ENCODE measurements at places on chromosomes 12 and 14.

GRCh38 chr14:68913516-68913915 is 65.6 kb downstream of the ACTN1 start:
- no peak for DNase-seq

GRCh38 chr14:79576424-79576823 is 634.9 kb downstream of the DIO2 start:
- DNase-seq, result no peak

GRCh38 chr14:37466003-37466622 is 128.9 kb downstream of the FOXA1 start:
- no peak for DNase-seq

DNA sequence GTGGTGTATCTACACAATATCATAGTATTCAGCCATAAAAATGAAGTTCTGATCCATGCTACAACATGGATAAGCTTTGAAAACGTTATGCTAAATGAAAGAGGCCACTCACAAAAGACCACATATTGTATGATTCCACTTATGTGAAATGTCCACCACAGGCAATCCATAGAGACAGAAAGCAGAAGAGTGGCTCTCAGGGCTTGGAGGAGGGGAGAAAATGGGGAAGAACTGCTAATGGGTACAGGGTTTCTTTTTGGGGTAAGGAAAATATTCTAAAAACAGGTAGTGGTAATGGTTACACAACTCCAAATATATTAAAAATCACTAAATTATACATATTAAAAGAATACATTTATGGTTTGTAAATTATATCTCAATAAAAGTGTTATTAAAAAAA is 16.5 kb downstream of the SCNN1A start:
- DNase-seq, result no peak

DNA sequence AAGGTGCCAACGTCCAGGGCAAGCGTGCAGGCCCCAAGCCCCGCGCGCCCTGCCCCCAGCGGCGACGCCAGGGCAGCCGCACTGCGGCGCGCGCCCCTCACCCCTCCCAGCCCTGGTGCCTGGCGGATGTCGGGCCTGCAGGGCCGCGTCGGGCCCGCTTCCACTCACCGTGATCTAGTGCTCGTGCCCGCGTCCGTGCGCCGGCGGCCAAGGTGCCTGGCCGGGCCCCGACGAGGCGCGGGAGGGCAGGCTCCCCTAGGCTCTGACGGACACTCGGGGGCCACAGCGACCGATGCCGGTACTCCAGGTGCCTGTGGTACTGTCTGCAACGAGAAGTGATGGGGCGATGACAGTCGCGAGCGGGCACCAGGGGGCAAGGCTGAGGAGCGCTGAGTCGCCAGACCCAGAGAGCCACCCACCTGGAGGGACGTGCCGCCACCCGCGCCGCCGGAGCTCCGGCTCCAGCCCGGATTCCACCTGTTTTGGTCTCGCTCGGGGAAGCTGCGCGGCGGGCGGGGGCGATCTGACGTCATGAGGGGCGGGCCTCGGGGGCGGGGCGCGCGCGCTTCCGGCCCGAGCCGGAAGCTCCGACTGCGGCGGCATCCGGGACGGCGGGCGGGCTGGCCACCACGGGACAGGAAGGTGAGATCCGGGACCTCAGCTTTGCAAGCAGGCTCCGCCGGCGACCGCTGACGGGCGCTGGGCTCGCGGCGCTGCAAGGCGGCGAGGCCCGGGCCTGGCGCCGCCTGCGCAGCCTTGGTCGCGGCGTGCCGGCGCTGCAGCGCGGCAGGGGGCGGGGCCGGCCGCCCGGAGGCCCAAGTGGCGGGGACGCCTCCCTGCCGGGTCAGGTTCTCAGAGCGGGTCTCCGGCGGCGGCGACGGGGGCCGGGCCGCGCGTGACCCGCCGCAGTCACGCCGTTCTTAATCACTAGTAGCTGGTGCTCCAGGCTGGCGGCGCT is at the start of the genes LYSET and MOAP1:
LYSET (plus strand) TSS at position 927 of the 958 bp plus-strand sequence. CDS start 89 bp downstream, outside the sequence.
MOAP1 (minus strand) TSS at position 507 of the 958 bp plus-strand sequence. CDS start 655 bp downstream, outside the sequence.
- DNase-seq, result peak; percentile 85

DNA sequence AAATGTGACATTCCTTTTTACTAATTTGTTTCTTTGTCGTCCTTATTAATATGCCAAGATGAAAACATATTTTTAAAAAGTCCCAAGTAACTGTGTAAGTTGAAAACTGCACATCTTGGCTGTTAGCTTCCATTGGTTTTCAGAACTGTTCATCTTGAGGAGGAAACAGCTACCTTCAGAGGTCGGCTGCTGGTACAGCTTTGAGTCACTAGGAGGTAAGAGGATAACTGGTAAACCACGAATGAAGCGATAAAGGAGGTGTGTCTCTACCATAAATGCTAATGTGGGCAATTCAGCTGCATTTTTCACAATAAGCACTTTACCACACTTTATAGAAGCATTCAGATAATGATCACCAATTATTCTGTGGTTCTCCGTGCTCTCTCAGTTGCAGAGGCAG is 137.5 kb upstream of the KRAS start:
- DNase-seq, result no peak

DNA sequence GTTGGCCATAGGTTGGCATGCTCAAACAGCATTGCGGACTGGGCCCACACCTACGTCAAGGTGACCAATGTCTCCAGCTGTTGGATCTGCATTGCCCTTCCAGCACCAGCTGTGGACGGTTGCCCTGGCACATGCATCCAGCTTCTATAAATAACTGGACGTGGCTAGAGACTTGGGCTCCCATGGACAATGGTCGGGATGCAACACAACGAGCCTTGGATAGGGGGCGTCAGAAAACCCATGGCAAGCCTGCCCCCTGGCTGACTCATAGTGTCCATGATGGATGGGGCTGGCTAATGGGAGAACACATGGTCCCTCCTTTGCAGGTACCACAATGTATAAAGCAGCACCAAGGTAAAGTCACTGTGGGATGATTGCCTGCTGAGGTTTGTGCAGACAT is 331.6 kb upstream of the FAR2 start:
- DNase-seq, result no peak

DNA sequence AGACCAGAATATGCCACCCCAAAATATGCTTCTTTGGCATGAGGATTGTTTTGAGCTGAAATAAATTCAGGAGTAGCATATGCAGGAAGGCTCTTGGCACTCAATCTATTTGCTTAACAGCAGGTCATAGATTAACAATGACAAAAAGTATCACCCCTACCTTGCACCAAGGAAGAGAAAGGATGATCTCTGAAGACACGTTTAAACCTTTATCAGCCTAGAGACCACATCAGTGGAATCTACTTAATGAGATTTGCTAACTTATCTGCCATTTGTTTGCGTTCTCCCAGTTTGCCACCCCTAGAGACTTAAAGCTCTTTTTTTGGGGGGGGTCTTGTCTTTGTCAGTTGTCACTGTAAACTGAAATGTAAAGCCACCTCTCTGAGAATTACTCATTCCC is 1278.7 kb upstream of the USP15 start:
- no peak for DNase-seq

- DNase-seq, result no peak
These were observed 13.7 kb downstream of the COL2A1 start for GRCh38 chr12:47990351-47991105.

GRCh38 chr14:95958105-95958504 is 81.1 kb upstream of the C14orf132 start:
- DNase-seq, result no peak
